Activated CD4-positive, CD25-positive, alpha-beta regulatory T cell (primary cell): ENCODE measurements at places on chromosomes 6 and 20.

- no peak for DNase-seq
These were observed at the start of gene NKAIN2 for GRCh38 chr6:123803504-123804013. TSS of gene NKAIN2 (plus strand) at chr6:123803865.

DNA sequence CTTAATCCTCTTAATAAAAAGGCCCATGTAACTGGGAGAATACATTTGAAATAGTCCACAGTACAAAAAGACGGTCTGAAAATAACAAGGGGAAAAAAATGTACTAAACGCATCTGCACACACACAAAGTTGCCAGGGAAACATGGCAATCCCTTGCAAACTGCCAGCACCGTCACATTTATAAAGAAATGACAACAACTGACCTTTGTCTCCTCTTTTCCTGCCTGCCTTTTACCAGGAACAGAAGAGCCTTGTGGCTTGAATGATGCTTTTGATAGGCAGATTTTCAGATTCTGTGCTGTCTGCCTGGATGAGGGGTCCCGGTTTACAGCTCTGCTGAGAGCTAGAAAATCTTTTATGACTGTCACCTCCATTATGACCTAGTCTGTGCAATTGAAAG is 308.6 kb upstream of the ZFP64 start:
- DNase-seq = no peak

DNA sequence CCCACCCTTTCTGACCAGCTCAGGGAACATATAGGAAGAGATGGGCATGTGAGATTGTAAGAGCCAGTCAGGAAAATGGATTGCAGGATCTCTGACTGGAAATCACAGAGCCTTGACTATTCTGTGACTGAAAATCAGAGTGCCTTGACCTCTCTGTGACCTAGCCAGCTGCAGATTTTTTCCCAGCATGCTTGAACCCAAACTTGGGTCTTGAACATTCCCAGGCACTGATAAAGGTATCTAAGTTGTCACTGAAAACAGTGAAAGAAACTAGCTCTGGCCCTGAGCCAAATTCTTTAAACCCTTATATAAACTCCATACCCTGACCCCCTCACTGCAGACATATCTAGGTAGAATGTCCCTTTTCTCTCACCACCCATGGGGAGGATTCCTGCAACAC is 2.3 kb upstream of the ZNF165 start:
- DNase-seq = no peak

- DNase-seq = no peak
These were observed 14.2 kb upstream of the FOXC1 start for GRCh38 chr6:1595271-1596087.

GRCh38 chr6:21846541-21847451 is 253.2 kb downstream of the SOX4 start:
- DNase-seq = no peak

GRCh38 chr20:44646641-44647274 is 4.7 kb downstream of the ADA start:
- DNase-seq = no peak

DNA sequence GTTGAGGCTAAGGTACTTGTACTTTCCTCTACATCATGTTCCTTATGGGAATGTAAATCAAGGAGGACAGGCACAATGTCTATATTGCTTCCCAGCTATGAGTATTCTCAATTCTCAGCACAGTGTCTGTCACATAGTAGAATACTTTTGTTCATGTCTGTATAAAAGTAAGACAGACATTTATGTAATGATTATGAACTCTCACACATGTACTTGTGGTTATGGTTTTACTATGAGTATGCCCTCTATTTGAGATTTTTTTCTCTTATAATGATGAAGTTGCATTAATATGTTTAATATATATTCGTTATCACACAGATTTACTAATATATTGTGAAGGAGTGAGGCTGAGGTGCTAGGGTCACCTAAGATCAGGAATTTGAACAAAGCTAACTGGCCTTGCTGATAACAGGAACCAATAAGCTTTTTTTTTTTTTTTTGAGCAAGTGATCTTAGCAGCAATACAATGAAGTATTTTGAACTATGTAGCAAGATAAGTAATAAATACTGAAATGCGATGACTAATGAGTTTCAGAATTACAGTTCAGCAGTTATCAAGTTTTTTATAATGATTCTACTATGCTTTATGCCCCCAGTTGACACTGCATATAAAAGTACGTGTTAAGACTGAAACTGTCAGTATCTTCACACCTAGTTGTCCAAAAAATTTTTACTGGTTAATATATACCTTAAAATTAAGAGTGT is 623.1 kb downstream of the HTR1B start:
- no peak for DNase-seq

DNA sequence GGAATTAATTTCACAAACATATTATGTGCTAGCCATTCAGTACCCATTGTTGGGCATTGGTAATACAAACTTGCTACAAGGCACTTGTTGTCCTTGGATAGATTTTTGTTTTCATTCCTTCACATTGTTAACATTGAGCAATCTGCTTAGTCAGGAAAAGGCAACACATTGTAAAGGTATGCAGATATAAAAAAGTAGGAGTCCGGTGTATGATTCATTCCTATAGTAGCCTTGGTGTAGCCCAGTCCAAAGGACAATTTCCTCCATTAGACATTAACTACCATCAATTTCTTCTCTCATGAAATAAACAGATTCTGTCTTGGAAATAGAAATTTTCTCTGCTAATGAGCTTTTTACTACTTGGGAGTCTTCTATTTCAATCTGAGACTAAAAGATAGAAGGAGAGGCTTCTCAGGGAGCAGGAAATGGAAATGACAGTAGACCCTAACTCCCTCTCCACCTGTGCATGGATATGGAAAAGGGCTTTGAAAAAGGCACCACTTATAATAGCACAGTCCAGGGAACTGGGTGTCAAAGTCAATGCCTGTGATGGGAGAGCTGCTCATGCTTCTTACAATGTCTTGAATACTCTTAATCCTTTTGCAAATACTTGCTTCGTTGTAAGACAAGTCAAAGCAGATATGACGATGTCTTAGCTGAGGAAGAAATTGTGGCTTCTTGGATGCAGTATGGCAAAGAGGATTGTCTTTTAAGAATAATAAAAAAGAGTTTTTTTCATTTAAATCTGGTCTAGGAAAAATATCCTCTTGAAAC is 369.4 kb upstream of the CITED2 start:
- DNase-seq = no peak

DNA sequence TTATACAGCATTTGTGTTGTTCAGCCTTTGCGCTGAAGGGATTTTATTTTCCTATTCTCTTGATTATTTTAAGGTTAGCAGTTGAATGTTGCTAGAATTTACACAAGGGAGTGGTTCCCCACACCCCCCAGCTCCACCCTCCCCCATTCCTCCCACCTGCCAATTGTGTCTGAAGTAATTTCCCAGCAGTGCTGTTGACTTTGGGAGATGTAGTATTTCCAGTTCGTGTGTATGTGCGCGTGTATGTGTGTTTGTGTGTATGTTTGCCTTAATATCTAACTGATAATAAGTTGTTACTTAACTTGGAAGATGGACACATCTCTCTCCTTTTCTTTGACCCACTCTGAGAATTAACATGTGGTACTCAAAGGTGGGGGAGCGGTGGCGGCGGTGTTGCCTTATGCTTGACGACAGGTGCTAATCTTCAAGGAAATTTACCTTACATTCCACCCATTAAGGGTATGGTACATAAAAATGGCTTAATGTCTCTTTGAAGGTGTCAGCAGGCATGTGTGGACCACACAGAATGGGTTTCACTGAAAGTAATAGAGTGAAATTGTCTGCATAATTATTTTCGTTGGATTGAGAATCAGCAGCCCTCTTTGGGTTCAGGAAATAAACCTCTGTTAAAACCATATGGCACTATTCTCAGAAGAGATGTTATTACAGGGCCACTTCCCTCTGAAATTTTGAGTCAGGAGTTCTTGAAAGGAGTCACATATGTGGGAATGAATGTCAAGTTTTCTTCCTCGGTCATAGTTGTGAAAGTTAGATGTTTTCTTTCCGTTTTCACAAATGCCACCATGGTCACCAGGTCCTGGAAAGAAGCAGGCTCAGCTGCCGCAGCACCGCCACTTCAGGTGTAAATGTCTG is 95.6 kb upstream of the SUPT3H start:
- no peak for DNase-seq

- no peak for DNase-seq
These were observed 226.8 kb upstream of the THEMIS start for GRCh38 chr6:128127650-128128049.

DNA sequence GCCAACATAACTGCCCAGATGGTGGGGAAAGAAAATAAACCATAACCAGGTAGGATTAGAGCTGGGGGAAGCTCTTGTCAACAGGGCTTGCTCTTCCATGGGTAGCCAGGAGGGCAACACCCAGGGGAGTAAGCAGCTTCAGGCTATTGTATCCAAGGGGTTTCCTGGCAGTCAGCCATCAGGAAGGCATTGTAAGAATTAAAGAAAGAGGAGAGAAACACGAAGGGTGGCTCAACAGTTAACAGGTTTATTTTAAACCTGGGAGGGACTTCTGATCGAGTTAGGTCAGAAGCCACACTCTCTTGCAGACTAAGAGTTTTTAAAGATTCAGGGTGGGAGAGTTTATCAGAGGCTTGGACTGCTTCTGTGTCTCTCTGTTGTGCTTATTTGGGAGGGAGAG is 114.2 kb downstream of the QRSL1 start:
- DNase-seq = no peak

DNA sequence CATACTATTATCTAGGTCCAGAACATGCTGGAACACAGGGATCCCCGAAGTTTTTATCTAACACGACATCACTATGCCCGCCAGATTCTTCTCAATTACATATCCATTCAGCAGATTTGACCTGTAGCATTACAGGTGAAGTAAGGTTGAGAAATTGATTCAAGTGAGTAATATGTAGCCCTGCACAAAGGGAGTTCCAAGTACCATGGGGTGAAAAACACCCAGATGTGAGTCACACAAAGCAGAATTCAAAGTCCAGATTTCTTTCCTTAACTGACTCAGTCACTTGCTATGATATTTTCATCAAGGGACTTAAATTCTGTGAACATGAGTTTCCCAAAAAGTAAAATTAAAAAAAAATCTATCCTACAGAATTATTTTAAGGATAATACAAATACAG is 655.4 kb upstream of the PTCHD4 start:
- DNase-seq = no peak

DNA sequence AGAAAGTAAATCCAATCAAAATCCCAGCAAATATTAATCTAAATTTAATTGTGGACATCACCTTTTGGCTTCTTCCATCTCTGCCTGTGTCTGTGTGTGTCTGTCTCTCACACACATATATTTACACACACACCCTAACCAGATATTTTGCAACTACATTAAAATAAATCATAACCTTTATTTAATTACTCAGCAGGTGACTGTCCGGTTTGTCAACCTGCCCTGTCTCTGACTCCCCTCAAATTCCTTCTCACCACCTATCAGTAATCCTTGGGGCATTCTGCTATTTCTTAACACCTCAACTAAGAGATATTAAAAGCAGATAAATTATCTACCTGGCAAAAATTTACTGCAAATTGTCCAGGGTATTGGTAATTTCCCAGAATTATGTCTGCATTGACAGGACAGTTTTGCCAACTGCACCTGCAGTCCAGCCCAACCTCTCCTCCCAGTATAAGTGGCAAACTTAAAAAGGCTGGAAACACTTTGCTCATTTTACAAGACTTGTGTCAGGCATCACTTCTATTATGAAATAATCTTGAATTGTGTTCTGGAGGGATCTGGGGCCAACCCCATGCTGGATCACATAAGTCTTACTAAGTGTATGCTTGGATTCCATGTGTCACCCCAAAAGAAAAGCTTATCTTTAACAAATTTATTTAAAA is 216.1 kb downstream of the GMDS start:
- no peak for DNase-seq

DNA sequence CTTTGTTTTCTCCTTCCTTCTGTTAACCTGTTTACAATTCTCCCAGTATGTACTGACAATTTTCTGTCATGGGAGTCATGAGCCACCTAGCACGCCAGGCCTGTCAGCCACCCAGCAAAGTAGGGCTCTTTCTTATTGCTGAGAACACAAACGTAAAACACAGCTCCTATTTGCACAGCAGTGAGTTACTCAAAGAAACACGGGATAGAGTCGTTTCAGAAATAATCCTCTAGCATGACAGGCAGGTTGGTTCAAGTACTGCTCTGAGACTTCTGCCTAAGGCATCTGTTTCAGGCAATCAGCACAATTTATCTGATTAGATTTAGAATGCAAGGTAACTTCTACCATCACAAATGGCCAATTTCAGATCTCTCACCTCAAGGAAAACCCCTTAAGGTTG is 88.8 kb downstream of the CD24 start:
- no peak for DNase-seq

DNA sequence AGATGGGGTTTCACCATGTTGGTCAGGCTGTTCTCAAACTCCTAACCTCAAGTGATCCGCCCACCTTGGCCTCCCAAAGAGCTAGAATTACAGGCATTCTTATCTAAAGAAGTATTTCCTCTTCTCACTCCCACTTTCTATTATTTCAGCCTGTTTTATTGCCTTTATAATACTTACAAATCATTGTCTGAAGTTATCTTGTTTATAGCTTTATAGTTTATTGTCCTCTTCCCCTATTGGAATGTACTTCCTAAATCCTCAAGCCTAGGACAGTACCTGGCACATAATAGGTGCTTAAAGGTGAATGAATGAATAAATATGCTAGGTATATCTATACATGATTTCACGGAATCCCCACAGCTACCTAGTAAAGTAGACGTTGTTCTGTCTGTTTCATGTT is 37.8 kb upstream of the RNF182 start:
- DNase-seq = no peak

GRCh38 chr6:159609652-159610178 is 83.3 kb downstream of the SOD2 start:
- DNase-seq = no peak

DNA sequence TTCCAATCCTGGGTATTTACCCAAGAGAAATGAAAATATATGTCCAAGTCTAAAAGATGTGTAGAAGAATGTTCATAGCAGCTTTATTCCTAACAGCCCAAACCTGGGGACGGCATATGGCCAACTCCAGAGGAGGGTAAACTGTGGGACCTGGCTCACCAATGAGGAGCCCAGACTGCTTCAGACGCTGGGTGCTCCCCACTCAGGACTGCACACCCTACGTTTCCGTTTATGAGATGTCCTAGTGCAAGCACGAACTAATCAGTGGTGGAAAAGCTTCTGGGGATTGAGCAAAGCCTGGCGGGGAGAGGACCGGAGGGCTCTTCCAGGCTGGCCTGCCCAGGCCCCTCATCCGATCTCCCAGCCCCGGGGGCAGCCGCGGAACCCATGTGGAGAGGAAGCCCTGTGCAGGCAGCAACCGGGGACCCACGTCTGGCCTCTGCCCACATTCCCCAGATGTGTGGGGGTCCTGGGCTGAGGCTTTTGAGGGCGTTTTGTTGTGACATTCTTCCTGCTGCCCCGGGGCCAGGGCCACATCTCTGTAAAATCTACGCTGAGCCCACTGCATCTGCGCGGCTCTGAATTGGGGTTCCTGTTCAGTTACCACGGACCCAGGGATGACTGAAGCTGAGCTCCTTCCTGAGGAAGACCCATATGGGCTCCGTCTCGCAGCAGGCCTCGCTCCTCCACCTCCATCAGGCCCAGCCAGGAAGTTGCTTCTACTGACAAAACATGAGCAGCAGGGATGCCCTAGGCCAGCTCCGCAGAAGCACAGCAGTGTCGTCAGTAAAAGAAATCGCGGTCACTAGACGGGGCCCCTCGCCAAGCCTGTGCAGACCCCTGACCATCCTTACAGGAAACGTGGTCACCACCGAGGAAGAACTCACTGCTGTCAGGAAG is 188.0 kb downstream of the DLL1 start:
- DNase-seq = no peak
